ENCODE measurements at places on chromosomes 4 and X.

GRCh38 chr4:41719417-41719816 lies 29.1 kb downstream of the PHOX2B start:
- peak; percentile 25 for DNase-seq

DNA sequence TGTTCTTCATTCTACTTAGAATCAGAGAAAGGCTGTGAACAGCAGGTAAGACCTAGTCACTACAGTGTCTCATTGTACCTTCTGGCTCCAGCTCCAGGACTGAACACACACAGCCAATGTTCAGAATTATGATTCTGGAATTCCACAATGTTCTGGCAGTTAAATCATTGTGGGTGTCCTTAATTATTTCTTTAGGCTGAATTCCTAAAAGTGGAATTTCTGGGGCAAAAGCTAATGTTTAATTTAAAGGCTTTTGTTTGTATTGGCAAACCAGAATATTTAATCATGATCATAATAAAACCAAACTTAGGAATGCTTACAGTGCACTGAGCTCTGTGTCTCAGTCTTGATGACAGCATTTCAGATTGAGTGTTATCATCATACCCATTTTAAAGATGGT lies 67.0 kb upstream of the FAT1 start:
- peak; percentile 14 for DNase-seq

GRCh38 chrX:2500091-2500802 lies 529 bp downstream of the DHRSX start:
- DNase-seq: peak; percentile 65

DNA sequence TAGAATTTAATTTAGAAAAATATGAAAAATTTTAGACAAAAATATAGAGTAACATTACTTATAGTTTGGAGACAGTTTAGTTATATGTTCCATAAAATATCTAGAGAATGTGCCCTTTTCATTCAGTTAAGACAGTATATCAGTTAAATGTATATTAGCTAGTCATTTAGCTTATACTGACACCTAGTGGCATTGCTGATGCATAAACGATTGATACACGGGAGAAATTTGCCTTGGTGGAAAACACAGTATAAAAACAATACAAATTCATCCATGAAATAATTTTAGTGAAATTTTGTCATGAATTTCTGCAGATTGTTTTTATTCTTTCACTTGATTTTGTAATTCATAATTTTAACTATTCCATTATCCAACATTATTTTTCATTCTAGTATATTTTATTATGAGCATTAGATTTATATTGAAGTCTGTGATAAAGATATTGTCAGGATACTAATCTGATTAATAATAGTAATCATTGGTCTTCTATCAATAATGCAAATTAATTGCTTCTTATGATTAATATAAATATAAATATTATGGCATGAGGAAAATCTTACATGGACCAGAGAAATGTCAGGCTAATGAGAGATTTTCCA lies 219.0 kb downstream of the TLL1 start:
- DNase-seq: peak; percentile 44

DNA sequence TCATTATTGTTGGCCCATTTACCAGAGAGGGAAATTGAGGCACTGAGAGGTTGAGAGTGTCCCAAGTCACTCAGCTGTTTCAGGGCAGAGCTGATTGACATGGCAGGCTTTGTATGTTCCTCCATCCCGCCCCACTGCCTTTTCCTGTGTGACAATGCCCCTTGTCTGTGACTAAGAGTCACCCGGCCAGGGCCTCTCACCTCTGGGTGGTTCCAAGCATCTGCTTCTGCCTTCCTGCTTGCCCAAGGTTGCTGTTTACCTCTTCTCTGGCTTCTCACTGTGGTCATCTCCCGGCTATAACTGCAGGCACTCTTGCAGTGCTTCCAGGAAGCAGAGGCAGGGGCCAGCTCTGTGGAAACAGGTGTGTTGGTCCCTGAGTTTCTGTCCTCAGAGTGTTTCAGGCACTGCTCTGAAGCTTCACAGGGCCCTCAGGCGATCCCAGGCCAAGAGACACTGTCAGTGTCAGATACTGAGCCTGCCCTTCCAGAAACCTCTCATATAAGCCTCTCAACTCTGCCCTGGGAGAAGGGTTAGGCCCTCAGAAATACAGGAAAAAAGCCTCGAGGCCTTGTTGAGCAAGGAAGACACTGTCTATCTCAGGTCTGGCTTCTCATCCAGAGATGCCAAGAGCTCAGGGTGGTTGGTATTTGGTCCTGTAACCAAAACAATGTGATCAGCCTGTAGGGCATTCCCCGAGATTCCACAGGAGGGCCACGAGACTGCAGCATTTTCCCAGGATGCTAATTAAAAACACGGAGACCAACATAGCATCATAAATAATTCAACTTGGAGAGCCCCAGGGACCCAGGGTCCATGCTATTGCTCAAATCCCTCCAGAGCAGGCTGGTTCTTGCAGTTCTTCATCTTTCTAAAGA lies 42.0 kb upstream of the PROM1 start:
- peak; percentile 81 for DNase-seq

- peak; percentile 69 for DNase-seq
These were observed 180.7 kb downstream of the GASK1B start for GRCh38 chr4:157992038-157992705.

DNA sequence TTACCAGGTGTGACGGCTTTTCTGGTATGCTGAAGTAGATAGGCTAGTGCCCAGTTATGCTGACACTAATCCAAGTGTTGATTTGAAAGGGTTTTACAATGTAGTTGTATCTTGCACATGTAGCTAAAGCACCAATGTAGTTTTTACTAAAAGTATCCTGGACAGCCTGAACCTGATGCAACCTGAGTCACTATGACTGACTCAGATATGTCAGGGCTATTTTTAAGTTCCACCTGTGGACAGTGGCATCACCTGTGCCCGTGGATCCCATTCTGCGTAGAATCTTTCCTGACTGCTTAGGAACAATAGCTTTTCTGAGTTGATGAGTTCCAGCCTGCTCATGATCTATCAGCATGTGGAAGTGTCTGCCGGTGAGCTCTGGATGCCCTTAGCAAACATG lies 58.1 kb downstream of the CCNG2 start:
- DNase-seq: peak; percentile 10

- peak; percentile 71 for DNase-seq
These were observed 38.2 kb downstream of the EDNRA start for GRCh38 chr4:147518846-147519767.

- no peak for DNase-seq
These were observed 24.0 kb downstream of the USP46 start for GRCh38 chr4:52635130-52635529.

DNA sequence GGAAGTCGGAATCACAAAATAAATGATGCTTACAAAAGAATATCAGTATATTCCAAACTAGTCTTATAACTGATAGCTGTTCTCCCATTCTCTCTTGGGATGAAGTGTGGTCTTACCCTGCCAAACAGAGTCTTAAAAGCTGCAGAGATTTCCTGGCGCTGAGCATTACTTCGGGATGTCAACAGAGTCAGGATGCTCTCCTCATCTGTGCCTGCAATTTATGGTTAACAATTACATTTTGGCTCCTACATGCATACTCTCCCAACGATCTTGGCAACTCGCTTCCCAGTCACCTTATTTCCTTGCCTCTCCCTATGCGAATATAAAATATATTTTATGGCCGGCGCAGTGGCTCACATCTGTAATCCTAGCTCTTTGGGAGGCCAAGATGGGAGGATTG lies 12.2 kb downstream of the ANXA5 start:
- DNase-seq: no peak

- peak; percentile 95 for DNase-seq
These were observed 5.6 kb downstream of the FLNA start for GRCh38 chrX:154368630-154369448.

GRCh38 chr4:53654300-53654758 lies 63.0 kb upstream of the LNX1 start:
- peak; percentile 25 for DNase-seq

DNA sequence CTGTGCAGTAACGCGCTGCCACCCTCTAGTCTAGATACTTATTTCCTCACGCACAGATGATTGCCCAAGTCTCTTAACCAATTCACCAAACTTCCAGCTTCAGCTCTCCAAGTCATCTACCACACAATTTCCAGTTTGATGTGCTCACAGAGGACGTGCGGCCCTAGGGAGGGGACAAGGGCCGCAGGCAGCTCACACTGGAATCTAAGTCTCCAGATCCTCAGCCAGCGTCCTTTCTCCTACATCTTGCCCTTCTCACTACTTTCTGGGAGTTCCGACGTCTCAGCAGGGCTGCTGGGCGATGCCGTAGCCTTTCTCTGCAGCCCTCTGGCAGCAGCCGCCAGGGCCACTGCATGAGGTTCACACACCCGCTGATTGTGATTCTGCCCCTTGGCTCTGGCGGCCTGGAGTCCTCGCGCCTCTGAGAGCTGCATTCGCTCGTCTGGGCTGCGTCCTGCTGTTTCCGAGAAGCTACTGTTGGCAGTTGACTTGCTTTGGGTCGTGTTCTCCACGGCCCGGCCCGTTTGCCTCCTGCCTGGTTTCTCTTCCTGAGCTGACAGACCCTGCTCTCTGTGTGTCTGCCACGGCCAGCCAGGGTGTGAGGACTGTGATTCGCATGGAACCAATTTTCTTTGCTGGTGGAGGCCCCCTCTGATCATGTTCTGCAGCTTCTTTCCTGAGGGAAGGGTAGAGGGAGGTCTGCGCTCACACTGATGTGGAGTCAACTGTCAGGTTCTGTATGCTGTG lies 14.1 kb upstream of the TMEM131L start:
- no peak for DNase-seq

Data from kidney tubule cell (primary cell).